NCI-H1092 (cell line): ENCODE measurements at places on chromosomes 7 and 10.

GRCh38 chr10:102815790-102816549, 21.2 kb downstream of the CYP17A1 start:
- no peak for DNase-seq

- no peak for DNase-seq
These were observed 45.1 kb downstream of the RPS24 start for GRCh38 chr10:78078539-78079330.

- DNase-seq = no peak
These were observed 10.4 kb upstream of the GSAP start for GRCh38 chr7:77426521-77427051.

- DNase-seq = no peak
These were observed 58.4 kb downstream of the C10orf105 start for GRCh38 chr10:71661060-71661622.

DNA sequence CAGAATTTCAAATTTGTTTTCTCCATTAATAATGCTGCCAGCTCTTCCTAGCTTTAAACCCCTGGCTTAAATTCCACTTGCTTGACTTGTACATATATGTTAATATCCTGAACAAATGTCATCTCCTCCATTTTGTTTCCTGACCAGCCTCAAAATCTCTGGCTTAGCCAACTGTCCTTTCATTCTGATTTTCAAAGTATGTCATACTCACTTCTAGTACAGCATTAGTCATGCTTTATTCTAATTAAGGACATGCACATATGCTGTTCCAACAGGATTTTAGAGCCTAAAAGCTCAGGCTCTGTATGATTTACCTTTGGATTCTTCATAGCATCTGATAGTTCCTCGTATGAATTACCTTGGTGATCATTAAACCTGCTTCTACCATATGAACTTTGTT, 158.3 kb downstream of the ZNF438 start:
- no peak for DNase-seq
